ENCODE measurements at places on chromosomes 13 and 19.

GRCh38 chr19:46460055-46460454, 11.3 kb downstream of the PNMA8A start:
- DNase-seq, result no peak

DNA sequence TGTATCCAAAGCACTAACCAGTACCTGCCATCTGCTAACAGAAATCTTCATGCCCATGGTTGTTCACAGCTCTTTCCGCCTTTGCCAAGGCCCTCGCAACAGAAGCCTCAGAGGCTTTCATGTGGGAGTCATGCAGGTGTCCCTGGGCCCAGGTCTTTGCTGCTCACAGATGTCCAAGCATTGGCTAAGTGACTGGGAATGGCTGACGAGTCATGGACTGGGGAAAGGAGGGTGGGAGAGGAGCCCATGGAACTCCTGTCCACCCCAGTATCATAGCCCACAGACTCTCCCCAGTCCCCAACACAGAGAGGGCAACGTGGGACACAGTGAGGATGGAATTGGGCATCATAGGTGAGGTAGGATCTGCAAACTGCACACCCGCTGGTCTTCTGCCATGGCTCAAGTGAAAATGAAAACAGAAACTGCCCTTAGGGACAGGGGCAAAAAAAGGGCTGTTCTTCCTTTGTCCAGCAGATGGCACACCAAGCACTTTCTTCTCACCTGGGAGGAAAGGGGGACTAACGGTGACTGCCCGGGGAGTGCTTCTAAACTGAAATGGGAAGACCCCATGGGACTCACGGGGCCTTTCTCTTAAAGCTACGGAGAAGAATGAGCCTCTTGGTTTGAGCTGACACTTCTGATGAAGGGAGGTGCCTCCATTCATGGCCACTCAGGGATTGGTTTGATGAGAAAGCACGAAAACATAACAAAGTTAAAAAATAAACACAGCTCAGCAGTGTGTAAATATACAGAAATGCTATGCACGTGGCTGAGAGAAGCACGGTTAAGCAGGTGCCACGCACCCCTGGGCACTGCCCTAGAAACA, 11.1 kb upstream of the DHRS12 start:
- no peak for DNase-seq

DNA sequence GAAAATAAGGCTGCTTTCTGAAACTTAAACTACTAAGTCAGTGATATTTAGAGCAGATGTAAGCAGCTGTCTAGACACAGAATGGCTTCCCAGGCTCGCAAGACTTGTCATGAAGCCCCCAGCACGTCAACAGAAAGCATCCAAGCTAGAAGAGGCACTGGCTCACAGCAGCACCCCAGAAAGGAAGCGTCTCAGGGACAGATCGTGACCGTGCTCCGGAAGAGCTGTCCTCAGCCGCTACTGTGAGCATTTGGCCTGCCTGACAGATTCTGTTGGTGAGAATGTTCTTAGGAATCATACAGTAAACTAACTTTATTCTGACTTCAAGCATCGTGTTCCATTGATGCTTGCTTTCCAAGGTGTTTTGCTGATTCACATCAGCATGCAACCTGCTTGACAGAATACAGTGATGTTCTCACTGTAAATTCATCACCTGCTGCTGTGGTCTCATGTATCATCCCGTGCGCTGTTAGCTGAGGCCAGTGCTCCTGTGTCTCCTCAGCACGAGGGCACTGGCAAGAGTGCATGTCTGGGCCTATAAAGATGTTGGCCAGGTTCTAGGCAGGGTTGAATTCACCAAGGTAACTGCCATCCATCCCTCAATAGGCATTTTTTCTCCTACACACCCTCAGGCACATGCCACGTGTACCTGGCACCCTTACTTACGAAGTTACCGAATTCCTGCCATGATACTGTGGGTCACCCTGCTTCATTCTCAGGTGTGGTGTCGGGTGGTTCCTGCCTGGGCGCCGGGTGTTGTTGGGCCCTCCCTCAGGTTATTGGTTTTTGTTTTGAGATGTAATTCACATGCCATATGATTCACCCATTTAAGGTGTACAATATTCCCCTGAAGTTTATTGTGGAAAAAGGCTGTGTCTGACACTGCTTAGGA, 15.9 kb downstream of the SPINT2 start:
- no peak for DNase-seq

- DNase-seq, result no peak
Measured at GRCh38 chr19:8366961-8367326, 3.0 kb downstream of the ANGPTL4 start.

DNA sequence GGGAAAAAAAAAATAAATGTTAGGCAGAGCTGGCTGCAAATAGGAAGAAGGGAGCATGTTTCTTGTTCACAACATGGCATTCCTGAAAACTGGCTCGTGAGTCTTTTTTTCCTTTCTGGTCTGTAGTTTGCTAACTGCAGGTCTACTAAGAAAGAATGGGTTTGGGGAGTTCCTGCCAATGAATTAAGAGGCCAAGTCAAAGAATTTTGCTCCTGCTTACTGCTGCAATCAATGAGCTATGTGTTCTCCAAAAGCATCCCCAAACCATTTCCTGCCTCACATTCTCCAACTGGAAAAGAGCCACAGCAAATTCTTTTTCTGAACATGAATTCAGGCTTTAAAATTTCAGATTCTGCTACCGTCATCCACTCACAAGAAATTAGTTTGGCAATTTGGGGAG, 88.6 kb downstream of the DCT start:
- no peak for DNase-seq

DNA sequence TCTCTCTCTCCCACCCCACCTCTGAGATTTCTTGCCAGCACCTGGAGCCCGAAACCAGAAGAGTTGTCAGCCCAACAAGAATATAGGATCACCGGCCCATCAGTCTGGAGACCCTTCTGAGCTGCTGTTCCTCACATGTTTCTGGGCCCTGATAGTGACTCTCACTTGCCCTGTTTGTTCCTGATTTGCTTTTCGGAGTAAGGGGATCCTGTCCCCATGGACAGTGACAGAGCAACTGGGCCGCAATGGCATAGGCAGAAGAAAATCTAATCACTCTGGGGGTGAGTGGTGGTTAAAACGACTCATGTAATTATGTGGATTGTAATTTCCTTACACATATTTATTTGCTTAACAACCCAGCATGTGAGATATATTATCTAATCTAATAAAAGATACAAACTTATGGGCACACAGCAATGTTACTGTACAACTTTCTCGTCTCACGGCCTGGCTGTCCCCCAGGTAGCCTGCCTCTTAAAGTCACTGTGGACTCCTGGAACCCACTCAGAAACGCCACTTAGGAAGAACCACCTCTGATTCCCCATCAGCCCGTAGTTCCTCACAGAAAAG, 663 bp upstream of the SMAD9 start:
- DNase-seq, result no peak

- DNase-seq, result no peak
Measured at GRCh38 chr13:75372517-75372916, 109.5 kb downstream of the TBC1D4 start.

- no peak for DNase-seq
Measured at GRCh38 chr13:42401376-42401775, 129.4 kb downstream of the AKAP11 start.

DNA sequence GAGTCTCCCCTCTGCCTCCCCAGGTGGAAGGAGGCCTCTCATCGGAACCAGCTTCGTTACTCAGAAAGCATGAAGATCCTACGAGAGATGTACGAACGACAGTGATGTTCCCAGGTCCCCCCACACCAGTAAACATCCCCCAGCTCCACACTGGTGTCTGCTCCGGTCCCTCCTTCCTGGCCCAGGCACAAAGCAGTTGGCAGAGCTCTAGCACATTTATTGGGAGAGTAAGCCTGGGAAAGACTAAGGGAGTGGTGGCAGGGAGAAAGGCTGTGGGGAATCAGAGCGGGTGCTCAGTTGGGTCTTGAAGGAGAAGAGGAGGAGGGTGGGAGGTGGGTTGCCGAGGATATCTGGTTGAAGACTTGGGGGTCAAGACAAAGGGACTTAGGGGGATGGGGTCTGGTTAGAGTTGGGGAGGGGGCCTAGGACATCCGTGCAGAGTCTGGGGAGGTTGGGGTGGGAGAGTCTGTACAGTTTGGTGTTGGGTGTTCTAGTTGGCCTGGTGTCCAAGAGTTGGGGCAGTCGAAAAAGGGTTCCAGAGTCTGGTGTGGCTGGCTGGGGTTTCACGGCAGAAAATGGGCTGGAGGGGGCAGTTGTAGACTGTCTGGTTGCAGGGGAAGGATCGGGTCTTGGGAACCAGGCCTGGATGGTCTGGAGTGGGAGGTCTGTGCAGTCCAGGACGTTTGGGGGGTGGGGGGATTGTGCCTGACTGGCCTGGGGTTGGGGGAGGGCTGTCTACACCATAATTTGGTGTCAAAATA, 2.3 kb downstream of the HSPB6 start:
- DNase-seq, result no peak

DNA sequence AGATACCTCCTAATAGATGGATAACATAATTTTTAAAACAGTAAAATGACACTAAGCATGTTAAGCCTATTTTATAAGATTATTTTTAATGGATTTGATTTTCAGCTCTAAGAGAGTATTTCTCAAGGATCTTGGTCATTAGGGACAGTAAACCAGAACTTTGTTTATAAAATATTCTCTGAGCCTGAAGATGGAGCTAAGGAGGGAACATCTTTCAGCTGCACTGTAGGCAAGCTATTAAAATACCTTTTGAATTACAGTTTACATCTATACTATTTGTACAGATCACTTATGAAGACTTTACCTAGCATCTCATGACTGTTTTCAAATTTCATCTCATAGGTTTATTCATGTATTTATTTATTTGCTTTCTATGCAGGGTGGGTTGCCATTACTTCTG, 345.3 kb downstream of the MYO16 start:
- no peak for DNase-seq

DNA sequence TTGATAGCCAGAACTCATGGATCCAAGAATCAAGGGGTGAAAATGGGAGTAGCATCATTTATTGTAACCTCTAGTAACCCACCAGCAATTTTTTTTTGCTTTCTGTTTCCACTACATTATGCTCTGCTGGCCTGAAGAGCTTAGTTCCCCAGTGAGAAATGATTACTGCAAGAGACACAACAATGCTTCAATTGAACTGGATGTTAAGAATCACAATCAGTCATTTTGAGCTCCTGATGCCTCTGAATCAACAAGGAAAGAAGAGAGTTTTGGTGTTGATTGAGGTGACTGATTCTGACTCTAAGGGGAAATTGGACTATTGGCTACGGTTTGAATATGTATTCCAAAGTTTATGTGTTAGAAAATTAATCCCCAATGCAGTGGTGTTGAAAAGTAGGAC, 1084.4 kb downstream of the SLITRK1 start:
- no peak for DNase-seq

- DNase-seq, result no peak
Measured at GRCh38 chr13:29767006-29767405, 83.4 kb downstream of the UBL3 start.

DNA sequence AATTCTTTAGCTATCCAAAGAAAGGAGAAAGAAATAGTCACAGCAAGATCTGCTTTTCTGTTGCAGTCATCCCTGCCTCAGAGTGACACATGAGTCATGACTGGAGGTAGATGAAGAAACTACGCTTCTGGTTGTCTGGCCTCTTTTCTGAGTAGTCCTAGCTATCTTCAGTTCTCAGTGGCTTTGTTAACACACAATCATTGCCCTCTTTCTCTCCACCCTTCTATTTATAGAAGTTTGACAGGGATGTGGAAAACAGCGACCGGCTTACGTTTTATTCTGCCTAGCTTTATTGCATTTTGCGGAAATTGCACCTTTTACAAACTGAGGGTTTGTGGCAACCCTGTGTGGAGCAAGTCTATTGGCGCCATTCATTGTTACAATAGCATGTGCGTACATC, 26.7 kb downstream of the SPATA13 start:
- DNase-seq, result no peak

- no peak for DNase-seq
Measured at GRCh38 chr13:28564030-28564429, 69.1 kb upstream of the FLT1 start.

- DNase-seq, result no peak
Measured at GRCh38 chr13:32098272-32098671, 66.7 kb downstream of the FRY start.

DNA sequence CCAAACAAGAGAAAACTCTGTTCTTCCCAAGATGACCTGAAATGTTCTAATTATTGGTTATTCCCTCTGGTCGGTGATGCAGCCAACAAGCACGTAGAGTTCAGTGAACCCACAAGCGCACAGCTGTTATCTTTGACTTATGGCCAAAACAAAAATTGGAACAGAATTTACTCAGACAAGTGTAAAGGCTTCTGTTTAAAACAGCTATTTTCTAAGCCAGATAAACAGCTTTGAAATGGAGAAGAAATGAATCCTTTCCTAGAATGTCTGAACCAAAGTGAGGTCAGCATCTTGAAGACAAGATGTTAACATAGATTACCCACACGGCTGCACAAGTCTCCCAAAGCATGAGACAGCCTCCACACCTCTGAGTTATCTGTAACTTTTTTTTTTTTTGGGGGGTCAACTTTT, 669.2 kb downstream of the DIAPH3 start:
- no peak for DNase-seq

DNA sequence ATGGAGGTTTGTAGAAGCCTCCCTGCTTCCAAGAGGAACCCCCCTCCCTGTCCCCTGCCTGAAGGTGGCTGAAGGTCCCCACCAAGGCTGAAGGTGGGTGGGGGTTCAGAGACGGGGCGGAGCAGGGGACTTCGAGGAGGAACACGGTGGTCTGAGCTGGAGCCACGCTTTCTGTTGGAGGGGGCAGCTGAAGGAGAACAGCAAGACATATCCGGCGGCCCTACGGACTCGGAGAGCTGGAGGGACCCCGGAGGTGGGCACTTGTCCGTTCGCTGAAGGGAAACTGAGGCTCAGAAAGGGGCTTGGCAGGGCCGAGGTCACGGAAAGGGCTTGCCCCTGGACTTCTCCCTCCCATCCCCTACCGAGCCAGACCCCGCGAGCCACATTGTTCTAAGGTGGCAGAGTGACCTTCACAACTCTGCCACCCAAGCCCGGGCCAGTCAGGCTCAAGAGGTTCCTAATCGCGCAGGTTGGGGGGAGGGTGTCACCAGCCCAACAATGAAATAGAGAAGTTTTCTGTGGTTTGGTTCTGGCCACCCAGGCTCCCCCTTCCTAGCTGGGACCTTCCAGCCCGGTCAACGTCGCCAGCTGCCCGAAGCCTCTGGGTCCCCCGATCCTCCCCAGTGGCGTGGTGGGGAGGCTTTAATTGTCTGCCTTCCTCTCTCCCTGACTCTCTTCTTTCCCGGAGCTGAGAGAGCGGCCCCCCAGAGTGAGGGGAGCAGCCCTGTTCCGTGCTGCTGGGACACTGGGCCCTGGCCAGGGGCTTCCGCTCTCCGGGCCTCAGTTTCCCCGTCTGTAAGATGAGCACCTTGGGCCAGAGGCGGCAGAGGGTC, 15.5 kb upstream of the KCNN1 start:
- DNase-seq, result no peak
